ENCODE measurements at places on chromosomes 1 and 21.

- no peak for DNase-seq
Measured at GRCh38 chr21:19507682-19508260, 1104.2 kb upstream of the TMPRSS15 start.

- DNase-seq, result no peak
Measured at GRCh38 chr21:37642493-37642892, 273.8 kb downstream of the KCNJ6 start.

- DNase-seq, result no peak
Measured at GRCh38 chr1:216502528-216503162, 79.4 kb upstream of the USH2A start.

- DNase-seq, result no peak
Measured at GRCh38 chr1:61280452-61280851, 198.1 kb downstream of the NFIA start.

DNA sequence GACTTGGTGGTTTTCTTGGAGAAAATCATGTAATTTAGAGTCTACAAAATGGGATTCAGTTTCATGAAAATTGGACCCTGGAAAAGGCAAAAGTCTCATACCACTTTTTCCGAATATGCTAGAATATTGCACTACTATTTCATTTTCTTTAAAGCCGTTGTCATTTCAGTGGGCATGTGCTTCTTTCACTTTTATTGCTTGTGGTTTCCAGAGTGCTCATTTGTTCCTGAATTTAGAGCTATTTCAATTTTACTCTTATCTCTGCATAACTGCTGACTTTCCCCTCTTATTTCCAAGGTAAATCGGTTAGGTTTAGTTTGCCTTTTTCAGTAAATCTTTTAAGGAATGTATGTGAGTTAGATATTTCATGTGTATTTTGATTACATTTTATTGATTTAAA is 11.6 kb downstream of the HHAT start:
- DNase-seq, result no peak

DNA sequence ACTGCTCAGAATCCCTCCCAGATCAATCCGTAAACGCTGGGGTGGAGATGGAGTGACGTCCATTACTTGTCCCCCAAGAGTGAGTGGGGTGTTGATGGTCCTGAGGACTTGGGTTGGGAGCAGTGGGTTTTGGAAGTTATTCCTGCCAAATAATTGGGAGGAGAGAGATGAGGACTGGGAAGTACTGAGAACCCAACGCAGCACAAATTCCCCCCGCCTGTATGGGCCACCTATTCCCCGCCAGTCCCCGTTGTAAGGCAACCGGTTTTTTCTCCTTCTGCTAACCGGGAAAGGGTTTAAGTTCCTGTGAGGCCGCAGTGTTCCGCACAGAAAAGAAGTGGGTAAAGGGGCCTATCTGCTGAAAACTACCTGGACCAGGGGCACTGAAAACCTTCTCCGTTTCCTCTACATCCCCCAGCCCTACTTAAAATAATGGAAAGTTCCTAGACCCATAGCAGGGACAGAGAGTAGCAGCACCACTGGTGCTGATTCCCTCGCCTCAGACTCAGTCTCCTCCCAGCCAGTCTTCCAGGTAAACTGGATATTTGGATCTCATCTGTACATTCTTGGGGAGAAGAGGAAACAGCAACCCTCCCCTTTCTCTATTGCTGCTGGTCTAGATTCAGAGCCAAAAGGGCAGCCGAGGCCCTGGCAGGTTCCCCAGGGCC is 738 bp downstream of the LURAP1 start:
- DNase-seq, result no peak

GRCh38 chr1:211469938-211470529 is 21.9 kb downstream of the RD3 start:
- peak; percentile 55 for DNase-seq

GRCh38 chr1:214453109-214453722 is 98.2 kb downstream of the PTPN14 start:
- DNase-seq, result no peak

DNA sequence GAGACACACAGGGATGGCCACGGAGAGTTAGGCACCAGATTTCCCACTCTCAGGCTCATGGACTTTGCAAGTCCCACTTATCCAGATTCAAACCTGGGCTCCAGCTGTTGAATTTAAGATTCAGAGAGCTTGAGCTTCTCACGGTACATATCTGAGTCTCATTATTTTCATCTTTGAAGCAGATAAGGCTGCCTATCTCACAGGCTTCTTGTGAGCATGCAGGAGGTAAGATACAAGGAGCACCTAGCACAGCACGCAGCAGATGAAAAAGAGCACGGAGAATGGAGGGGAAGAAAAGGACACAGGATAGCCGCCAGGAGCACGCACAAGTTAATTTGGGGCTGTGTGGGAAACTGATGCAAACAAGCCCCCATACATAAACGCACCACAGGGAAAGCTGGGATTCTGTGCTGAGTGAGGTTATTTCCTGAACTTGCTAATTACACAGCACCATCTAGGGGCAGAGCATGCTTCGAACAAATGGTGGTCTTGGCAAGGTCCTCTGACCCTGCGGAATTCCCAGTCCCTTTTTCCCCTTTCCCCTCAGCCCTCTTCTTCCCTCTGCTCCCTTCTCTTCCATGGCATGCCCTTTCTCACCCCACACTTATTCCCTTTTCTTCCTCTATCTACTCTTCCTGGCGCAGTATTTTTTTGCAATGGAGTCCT is 134.7 kb upstream of the VANGL1 start:
- DNase-seq, result no peak

DNA sequence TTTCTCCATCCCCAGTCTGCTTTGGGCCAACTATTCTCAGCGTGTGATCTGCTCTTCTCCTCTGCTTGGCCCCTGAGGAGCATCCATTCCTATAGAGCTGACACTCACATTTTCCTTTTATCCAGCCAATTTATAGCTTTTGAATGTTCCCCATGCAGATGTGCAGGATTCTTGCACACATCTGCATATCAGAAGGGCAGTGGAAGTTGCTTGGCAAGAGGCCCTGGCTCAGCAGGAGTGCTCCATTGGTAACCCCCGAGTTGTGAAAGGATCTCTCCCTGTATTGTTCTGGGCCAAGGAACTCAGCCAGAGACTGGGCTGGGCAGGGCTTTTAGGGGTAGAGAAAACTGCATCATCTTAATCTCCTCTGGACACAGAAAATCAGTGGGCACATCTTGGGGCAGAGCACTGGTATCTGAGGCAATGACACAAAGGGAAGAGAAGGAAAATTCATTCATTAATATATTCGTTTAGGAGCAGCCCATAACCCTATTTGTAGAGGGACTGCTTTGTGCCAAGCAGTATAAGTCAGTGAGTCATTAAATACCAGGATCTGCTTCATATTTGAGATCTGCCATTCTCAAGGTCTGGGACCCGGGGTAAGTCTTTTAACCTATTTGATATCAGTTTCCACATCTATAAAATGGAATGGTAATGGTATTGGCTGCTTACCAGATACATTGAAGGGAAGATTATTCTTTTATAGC is 31.0 kb upstream of the BEND5 start:
- no peak for DNase-seq

DNA sequence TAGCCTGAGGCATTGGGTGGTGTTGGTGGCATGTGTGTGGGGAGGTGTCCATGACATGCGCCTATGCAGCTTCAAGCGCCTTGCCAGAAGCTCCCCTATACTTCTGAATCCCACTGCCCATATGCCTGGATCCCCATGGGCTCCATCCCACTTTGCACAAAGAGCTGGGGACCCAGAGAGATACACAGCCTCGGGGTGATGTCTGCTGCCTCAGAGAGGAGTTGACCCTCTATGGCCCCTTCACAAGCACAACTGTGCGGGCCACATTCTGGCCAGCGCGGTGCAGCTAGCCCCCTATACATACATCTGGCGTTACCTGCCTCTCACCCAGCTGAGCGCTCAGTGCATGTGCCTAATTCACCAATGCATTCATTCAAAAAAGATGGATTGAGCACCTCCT is 9.6 kb upstream of the PTPRF start:
- DNase-seq, result no peak

- DNase-seq, result peak; percentile 72
Measured at GRCh38 chr1:94095112-94095637, 25.8 kb downstream of the ABCA4 start.

DNA sequence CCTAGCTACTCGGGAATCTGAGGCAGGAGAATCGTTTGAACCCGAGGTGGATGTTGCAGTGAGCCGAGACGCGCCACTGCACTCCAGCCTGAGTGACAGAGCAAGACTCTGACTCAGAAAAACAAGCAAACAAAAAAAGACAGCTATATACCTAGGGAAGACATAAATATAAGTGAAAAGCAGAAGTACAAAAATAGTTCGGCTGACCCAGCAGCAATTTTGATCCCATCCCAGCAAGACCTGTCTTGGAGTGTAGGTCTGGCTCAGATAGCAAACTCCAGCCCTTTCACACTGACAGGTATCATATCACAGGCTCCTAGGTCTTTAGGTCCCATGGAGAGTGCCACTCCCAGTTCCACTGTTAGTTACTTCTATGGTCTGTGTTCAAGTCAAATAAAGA is 14.6 kb downstream of the MTX1 start:
- no peak for DNase-seq

DNA sequence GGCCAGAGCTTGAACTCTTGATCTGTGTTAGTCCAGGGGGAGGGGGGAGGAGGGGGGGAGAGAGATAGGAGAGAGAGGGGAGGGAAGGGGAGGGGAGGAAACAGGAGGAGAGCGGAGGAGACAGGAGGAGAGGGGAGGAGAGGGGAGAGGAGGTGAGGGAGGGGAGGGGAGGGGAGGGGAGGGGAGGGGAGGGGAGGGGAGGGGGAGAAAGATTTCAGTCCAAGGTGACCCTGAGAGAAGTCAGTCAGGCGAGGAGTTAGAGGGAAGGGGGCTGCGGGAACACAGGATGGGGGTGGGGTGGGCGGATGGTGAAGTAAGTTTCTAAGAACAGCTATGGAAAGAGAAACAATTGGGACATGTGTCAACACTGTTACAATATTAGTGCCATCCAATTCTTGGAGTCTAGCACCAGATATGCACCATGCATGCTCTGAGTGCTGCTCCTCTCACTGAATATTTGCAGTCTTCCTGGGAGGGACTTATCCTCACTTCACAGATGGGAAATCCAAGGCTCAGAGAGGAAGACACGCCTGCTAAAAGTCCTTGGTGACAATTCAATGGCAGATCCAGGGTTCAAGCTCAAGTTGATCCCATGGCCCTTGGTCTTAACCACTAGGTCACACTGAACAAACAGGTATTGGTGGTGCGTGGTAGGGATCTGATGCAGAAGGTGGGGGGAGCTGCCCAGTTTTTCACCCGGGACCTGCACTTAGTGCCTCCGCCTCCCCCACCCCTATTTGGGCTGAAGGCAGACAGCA is 42.5 kb upstream of the ECE1 start:
- DNase-seq, result no peak

- no peak for DNase-seq
Measured at GRCh38 chr1:102821707-102822106, 286.6 kb downstream of the COL11A1 start.

GRCh38 chr1:104100115-104100514 is 350.4 kb downstream of the AMY1C start:
- DNase-seq, result no peak

DNA sequence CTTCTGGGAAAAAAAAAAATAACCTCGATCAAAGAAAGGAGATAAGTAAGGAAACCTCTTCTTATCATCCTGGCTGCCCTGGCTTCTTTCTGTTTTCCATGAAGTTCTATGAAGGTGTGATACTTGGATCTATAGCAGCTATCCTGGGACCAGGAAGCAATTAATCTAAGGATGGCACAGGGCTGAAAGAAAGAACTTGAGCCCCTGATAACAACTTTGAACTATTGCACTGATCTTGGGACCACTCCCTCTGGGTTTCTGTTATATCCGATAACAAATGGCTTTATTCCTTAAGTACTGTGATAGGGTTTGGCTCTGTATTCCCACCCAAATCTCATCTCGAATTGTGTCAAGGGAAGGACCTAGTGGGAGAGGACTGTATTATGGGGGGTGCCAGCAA is 104.1 kb downstream of the DAB1 start:
- DNase-seq, result no peak

GRCh38 chr1:233640179-233640578 is 26.3 kb downstream of the KCNK1 start:
- DNase-seq, result no peak

Data from gastrocnemius medialis (tissue), 4 donors.